HCT116 (cell line): ENCODE measurements at places on chromosomes 7 and 10.

GRCh38 chr7:87000344-87000743 lies 59.1 kb downstream of the ELAPOR2 start:
- no peak for DNase-seq

GRCh38 chr7:120320218-120320961 lies 47.4 kb downstream of the KCND2 start:
- no peak for DNase-seq

GRCh38 chr7:130758429-130759056 lies 24.5 kb upstream of the KLF14 start:
- peak; percentile 37 for DNase-seq

- DNase-seq, result no peak
Measured at GRCh38 chr10:84829131-84829530, 500.7 kb downstream of the CCSER2 start.

GRCh38 chr10:121088524-121088923 lies 237.4 kb downstream of the WDR11 start:
- DNase-seq, result no peak

GRCh38 chr7:100874300-100874576 lies 665 bp upstream of the SRRT start:
- DNase-seq, result no peak

GRCh38 chr10:80909254-80909653 lies 371.6 kb downstream of the SH2D4B start:
- DNase-seq, result no peak

- DNase-seq, result no peak
Measured at GRCh38 chr7:47453093-47454061, 128.5 kb downstream of the TNS3 start.

- DNase-seq, result no peak
Measured at GRCh38 chr7:67455508-67455907, 458.9 kb downstream of the TYW1 start.

DNA sequence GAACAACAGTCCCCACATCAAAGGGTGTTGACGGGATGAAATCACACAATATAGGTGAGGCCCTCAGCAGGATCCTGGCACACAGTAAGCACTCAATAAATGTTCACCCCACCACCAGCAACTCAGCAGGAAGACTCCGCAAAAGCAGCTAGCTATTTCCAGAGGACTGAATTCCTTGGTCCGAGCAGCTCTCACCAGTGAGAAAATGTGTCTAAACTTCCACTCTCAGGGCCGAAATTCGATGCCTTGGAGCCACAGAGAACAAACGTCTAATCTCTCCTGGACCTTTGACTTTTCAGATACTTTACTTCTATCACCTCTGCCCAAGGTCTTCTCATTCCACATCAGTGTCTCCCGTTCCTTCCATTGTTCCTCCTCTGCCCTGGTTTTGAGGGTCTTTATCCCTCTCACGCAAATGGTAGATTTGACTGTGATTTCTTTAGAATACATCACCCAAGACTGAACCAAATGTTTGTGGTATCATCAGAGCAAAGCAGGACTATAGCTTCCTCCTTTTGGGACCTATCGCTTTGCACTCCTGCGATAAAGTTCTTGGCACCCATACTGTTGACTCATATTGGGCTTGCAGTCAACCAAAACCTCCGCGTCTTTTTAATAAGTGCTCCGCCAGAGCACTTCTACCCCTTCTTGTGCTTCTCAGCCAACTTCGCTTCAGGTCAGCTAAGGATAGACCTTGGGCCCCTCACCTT lies 903 bp upstream of the NT5C2 start:
- DNase-seq, result peak; percentile 47

DNA sequence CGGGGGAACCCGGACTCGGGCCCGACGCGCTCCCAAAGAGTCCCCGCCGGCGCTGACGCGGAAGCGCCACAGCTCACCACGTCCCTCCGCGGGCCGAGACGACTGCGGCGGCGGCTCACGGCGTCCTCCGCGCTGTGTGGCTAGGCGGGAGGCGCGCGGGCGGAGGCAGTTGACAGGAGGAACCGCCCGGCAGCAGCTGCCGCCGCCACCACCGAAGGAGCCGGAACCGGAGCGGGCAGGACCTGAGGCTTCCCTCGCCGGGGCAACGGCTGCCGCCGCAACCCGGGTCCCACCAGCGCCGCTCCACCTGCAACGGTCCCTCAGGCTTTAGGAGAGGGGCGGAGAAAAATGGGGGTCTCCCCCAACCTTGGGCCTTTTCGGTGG lies 334 bp downstream of the ZNF800 start:
- DNase-seq, result no peak

DNA sequence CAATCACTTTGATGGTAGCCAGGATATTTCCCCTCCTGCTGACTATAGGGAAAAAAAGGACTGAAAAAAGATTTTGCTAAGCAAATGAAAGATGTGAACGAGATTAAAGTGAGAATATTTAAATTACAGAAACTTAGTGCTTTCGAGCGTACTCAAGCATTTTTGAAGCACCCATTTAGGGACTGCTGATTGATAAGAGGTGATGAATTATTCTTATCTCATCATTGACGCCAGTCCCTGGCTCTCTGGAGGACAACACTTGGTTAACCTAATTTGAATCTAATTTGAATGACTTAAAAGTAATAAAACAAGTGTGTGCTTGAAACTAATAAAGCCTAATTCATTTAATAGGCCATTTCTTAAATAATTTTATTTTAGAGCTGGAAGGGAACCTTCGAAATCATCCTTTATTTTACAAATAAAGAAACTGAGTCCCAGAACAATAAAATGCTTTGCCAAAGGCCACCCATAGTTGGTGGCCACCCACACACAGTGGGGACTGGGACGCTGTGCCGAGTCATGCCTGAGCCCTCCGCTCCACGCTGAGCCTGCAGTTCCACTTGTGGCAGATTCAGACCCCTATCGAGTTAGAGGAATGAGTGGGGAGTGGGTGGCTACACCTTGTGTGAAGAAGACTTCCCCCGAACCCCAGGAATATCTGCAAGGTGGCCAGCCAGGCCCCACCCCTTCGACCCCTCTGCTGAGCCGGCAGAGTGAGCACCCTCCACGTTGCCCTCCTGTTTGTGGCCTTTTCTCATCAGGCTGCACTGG lies 61.1 kb upstream of the SAMD8 start:
- DNase-seq, result no peak

- no peak for DNase-seq
Measured at GRCh38 chr7:39904077-39904486, 46.0 kb upstream of the CDK13 start.

- no peak for DNase-seq
Measured at GRCh38 chr10:95475827-95476468, 85.2 kb downstream of the SORBS1 start.

- DNase-seq, result no peak
Measured at GRCh38 chr7:103637726-103638125, 191.7 kb upstream of the SLC26A5 start.

DNA sequence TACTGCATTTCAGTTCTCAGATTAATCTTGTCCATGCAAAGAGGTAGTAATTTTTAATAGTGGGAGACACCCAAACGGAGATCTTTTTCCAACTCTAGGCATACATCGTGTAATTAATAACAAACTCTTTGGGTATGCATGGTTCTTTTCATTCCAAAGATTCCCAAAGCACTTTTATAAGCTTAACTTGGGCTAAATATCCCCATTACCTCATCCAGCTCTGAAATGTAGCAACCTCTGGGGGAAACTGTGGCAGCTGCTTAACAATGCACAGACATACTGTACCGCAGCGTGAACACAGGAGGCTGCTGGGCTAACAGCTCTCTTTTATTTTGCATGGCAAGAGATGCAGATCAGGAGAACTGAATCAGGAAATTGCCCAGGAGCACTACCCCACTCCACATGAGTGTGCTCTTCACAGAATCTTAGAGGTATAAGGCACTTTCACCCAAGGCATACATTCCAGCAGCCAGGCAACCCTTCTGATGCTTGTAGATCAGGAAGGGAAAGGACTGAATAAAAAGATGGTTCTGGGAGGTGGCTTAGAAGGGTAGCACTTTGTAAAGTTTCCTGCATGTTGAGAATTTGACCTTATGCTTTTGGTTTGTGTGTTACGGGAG lies 114.4 kb upstream of the GLI3 start:
- DNase-seq, result no peak

DNA sequence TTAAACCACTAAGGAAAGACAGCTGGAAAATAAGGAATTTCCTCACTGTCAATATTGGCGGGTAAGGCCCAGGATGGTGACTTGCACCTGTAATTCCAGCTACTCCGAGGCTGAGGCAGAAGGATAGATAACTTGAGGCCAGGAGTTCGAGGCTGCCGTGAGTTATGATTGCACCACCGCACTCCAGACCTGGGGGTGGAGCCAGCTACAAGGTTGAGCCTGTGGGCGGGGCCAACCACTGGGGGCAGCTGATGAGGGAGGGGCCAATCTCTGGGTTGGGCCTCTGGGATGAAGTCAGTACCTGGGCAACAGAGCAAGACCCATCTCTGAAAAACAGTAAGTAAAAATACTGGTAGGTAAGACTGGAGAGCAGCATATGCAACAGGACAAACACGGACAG lies 80.1 kb upstream of the ADO start:
- peak; percentile 10 for DNase-seq

DNA sequence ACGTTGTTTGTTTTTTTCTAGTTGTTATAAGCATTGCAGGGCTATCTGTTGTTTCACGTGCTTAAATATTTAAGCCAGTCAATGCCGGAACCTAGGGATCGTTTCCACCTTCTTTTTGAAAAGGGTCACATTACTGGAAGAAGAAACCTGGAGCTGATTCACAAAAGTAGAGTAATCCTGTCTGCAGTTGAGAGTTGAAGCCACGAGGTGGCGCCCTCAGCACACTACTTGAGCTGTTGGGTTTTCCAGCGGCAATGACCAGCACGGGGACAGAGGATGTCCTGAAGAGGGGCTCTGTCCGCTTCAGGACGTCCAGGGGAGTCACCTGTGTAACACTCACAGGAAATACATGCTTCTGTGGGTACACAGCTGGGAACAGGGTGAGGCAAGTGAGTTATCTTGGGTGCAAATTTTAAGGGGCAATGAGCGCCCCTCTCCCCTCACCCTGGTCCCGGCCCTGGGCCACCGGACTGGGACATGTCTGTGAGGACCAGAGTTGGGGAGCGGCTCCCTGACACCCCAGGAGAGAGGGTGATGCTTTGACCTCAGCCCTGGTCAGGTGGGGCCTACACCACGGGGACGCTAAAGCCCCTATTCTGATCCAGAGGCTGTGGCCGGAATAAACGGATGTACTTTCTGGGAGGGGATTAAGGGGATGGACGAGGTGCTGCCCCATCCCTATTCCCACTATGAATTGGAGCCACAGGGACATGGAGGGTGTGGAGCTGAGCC lies 26.3 kb upstream of the WDFY4 start:
- peak; percentile 55 for DNase-seq

GRCh38 chr7:116963234-116963633 lies 9.9 kb downstream of the ST7 start:
- no peak for DNase-seq

- no peak for DNase-seq
Measured at GRCh38 chr10:11245510-11245909, 227.8 kb downstream of the CELF2 start.

GRCh38 chr7:29284696-29285443 lies 90.3 kb downstream of the CHN2 start:
- no peak for DNase-seq

- DNase-seq, result no peak
Measured at GRCh38 chr10:93235686-93236085, 162.0 kb downstream of the CYP26A1 start.

GRCh38 chr7:141072548-141073172 lies 1.2 kb upstream of the TMEM178B start:
- no peak for DNase-seq

GRCh38 chr7:71611986-71612385 lies 480.0 kb downstream of the GALNT17 start:
- no peak for DNase-seq

- DNase-seq, result no peak
Measured at GRCh38 chr10:43420369-43421200, 11.6 kb upstream of the HNRNPF start.

DNA sequence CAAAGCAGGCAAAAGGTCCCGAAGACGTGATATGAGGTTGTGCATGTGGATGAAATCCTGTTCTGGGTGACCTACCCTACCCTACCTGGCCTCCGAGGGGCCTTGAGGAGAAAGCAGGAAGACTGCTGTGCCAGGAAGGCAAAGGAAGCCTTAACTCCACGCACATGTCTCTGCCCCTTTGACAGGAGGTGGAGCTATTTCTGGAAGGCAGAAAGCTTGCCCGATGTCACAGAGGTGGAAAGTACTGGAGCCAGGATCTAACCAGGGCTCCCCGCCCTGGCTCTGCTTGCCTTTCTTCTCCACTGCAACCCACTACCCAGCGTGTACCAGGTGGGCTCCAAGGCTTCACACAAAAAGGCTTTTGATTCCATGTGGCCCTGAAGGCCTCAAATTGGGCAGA lies 66.4 kb upstream of the DDC start:
- DNase-seq, result no peak

DNA sequence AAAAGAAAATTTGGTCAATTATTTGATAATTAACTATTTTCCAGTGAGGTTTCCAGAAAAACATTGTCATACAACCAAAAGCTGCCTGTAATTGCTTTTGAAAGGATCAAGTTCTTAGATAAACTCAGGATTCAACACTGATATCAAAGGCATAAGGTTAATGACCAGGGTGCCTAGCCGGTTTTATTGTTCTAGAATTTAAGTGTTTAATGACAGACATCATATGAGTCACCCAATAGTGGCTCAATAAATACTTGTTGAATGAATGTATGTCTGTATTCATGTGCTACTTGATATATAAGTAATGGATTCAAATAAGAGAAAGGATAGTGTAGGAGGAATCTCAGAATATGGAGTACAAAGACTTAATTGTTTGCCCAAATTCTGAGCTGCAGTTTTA lies 196.1 kb upstream of the LRGUK start:
- peak; percentile 44 for DNase-seq

GRCh38 chr10:102403115-102403514 lies 7.6 kb downstream of the NFKB2 start:
- no peak for DNase-seq

GRCh38 chr7:26532471-26532870 lies 240.8 kb downstream of the SNX10 start:
- DNase-seq, result no peak

GRCh38 chr7:49424109-49424508 lies 349.3 kb upstream of the VWC2 start:
- DNase-seq, result no peak
